CD4-positive, alpha-beta T cell treated with Interleukin-4 for 4 hours (primary cell): ENCODE measurements at places on chromosomes 5 and 9.

- DNase-seq = no peak
These were observed 193.6 kb downstream of the HSPA4 start for GRCh38 chr5:133245191-133246052.

DNA sequence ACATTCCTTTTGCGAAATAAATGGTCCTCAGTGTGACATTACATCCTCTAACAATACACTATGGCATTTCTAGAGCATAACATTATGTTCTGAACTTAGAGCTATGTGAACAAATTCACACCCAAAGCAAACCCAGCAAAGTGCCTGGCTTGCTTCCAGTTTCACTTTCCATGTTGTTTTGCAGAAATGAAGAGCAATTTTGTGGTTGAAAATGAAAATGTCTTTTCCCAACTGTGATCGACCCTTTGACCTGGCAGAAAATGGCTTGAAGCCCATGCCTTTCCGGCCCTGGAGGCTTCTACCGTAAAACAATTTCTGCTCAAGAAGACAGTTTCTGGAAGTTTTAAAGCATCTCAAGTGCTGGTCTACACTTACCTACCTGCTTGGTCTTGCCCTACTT is 344.7 kb upstream of the RGMB start:
- no peak for DNase-seq

DNA sequence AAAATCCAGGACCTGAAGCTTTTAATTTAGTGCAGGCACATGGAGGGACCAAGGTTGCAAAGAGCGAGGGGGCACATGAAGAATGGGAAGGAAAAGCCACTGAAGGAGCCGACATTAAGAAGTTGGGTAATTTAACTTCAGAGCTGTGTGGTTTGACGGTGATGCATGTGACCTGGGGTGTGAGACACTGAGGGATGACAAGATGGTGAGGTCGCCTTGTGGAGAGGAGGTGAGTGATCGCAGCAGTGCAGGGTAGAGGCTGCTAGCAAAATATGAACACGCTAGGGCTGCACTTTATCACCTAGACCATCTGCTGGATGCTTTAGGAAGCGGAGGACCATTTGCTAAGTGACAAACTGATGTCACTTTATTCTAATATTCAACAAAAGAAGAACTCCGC is 339.0 kb upstream of the KIF2A start:
- DNase-seq = no peak

DNA sequence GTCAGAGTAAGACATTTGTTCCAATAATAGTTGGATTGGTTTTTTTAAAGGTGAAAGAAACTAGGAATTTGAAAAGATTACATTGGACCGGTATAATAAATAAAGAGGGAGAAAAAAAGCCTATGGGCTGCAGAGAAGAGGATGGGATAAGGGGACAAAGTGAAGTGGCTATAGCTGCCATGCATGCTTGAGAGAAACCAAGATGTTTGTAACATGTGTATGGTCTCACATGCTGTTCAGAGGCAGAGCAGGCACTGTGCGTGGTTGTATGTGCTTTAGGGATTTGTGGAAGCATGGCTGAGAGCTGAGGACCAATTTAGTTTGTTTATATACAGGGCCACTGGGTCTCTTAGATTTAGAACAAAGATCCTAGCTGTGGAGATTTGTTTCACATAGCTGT is 32.7 kb downstream of the LNPEP start:
- no peak for DNase-seq
